ENCODE measurements at places on chromosomes 16 and 17.

DNA sequence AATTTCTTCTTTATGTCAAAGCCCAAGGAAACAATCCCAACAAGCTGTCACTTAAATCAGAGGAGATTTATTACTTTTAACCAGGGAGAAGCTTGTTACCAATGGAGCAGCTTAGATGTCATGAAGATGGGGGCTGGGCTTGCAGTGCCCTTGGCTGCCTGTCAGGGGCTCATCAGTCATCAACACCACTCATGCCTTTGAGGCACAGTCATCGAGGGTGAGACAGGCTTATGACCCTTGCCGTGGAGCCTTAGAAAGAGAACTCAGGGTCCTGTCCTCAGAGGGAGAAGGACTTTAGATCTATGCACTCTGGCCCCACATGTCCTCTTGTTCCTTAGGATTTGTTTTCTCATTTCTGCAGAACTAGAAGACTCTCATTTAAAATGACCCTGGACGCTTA, 318.3 kb downstream of the CBLN1 start:
- no peak for DNase-seq

DNA sequence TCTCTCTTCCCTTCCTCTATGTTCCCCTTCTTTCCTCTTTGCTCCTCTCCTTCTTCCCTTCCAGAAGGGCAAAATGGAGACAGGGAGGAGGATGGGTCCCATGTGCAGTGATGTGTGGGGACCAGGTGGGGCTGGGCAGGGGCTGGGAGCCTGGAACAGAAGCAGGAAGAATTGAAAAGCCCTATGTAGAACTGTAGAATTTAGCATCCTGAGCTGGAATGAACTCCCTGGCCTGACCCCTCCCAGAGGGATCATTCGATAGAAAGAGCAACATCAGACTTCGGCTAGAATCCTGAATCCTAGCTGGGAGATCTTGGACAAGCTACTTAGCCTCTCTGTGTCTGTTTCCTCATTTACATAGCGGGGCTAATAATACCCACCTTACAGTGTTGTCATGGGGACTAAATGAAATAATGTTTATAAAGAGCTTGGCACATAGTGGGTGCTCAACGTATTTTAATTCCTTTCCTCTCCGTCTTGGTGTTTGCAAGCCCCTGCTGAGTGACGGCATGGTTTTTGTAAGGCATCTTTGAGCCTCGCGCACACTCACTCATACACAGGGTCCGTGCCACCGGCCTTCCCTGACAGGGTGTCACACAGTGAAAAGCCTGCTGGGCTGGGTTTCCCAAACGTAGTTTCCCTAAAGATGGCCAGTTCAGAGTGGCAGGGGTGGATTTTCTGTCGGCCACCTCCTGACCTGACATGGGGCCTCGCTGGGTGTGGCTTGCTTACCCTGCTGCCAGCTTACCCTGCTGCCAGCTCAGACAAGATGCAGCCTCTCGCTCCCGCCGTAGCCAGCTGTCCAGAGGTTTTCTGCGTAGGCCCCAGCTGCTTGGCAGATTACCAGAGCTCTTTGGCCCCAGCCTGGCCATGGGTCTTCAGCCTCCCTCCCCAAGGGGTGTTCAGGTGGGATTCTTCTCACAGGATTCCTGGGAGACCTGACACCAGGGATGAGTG, 6.1 kb upstream of the ARHGAP23 start:
- DNase-seq: no peak

GRCh38 chr16:14300705-14301168, 229.6 kb downstream of the MRTFB start:
- DNase-seq: no peak

DNA sequence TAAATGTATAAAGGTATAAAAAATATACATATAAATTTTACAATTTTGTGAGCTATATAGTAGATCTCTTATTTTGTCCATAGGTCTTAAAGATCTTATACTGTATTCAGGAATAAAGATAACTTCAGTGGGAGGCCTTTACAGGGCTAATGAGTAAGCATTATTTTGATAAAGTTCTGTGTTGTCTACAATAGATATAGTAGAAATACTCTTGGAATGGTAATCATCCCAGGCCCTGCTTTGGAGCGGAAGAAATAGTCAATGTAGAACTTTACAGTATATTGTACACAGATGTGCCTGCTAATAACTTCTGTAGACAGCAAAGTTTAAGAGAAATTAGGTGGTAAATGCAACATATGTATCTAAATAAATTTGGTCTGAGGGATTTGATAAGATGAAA, 42.6 kb downstream of the TENT4B start:
- no peak for DNase-seq

DNA sequence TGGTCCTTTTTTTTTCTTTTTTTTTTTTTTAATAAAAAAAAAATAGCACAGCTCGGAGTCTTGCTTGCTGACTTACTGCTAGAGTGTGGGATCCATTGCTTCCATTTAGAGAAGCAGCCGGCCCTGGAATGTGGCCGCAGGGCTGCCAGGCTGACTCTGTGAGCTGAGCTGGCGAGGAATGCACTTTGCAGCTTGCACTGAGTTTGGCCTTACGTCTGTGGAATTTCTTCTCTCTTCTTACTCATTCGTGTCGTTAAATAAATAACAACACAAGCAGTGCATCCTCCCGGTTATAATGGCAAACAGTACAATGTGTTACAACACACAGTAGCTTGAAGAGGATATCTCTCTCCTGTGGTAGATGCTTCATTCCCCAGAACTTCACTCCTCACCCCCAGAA, 69.2 kb downstream of the PRKCB start:
- DNase-seq: no peak
